ENCODE measurements at places on chromosomes 1 and 21.

DNA sequence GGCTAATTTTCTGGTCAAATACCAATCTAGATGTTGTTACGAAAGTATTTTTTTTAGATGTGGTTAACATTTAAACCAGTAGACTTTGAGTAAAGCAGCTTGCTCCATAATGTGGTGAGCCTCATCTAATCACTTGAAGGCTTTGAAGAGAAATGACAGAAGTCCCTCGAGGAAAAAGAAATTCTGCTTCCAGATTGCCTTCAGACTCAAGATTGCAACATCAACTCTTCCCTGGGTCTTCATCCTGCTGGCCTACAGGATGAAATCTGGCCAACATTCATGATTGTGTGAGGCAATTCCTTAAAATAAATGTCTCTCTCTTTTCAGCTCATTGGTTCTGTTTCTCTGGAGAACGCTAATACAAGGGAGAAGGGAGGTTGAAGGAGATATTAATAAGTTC is 32.5 kb upstream of the SSX2IP start:
- no peak for DNase-seq

- DNase-seq: no peak
These were observed 33.5 kb upstream of the AKT3 start for GRCh38 chr1:243883551-243883950.

DNA sequence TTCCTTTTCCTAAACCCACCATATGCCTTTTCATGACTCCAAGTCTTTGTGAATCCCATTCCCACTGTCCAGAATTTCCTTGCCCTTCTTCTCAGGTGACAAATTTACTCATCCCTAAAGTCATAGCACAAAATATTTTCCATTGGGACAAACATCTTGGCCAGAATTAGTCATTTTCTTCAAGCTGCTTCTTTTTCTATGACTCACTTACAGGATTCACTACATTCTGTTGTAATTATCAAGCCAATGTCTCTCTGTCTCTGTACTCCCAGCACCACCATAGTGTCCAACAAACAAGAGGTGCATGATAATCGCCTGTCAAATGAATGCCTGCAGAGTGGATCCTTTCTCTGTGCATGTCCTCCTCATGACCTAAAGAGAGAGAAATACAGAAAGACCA is 37.8 kb downstream of the SGIP1 start:
- DNase-seq: no peak

DNA sequence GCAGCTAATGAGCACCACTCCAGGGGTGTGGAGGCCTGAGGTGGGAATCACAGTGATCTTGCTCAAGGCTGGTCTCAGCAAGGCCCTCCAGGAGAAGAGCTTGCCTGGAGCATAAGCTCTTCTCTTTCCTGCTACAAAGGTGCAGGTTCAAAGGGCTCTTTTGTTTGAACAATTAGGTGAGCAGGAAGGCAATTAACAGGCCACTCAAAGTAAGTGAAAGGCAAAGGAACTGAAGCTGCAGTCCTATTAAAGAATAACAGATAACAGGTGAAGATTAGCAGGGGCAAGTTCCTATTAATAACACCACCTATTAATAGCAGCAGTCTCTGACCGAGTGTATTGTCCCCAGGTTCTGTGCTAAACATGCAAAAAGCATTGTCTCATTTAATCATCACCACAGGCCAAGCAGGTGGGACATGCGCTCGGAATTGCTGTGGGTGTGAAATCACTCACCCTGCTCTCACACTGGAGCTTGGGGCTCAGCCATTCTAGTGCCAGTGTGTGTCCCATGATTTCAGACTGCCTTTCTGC is 113.8 kb downstream of the RHOU start:
- no peak for DNase-seq

DNA sequence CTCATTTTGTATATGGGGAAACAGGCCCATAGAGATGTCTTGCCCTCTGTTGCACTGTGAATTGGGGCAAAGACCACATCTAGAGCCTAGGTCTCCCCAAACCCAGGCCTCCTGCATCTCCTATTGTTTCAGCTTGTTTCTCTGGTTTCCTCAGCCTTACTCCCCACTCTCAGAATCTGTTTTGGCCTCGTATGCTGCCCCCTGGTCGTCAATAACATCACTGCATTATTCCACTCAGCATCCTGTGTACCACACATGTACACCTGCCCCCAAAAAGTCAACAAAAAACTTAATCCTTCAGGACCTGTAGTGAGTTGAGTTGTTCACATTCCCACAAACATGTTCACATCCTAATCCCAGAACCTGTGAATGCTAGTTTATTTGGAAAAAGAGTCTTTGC is 184.8 kb downstream of the BRINP2 start:
- DNase-seq: no peak

GRCh38 chr1:166676981-166677380 is 162.3 kb upstream of the POGK start:
- DNase-seq: no peak

GRCh38 chr1:119883826-119884225 is 12.5 kb downstream of the ADAM30 start:
- DNase-seq: no peak

DNA sequence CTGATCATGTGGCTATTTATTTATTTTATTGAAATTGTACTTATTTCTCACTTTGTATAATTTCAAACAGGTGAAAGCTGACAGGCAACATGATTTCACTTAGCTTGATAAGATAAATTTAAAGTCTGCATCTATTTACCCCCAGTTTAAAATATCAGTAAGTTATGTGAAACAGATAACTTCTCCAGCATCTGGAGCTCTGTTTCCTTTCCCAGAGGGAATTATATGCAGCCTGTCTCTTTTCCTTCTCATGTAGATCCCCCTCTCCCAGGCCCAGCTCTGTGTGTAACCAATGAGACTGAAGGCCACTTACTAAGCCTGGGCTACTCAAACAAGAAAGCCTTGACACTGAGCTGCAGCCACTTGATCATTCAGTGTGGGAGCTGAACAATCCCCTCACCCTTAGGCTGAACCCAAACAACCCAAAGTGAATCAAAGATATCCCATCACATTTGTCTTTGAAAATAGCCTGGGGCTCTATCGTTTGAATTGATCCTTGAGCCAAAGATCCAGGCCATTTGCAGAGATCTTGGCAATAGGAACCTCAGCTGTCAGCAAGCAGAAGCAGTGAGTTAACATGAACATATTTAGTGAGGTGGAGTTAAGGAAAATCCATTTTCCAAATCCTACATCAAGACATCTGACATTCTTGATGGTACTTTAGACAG is 383.9 kb downstream of the TGFB2 start:
- DNase-seq: no peak

GRCh38 chr1:7652515-7653098 is 118.5 kb upstream of the VAMP3 start:
- DNase-seq: no peak

DNA sequence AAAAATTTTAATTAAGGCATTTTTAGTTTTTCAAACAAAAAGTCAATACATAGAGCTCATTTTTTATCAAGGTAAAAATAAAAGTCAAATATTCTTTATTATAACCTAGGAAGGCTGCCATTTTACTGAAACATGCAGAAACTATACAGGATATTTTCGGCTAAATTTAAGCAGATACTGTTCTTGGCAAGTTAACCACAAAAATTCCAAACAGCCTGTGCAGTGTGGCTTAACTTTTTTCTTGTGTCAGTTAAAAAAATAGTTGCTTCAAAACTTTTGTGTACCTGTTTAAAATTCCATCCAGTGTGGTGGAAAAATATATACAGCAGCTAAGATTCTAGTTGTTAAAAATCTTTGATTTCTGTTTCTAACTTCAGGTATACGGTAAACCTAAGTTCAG is 135.0 kb downstream of the ATP5PO start:
- no peak for DNase-seq

DNA sequence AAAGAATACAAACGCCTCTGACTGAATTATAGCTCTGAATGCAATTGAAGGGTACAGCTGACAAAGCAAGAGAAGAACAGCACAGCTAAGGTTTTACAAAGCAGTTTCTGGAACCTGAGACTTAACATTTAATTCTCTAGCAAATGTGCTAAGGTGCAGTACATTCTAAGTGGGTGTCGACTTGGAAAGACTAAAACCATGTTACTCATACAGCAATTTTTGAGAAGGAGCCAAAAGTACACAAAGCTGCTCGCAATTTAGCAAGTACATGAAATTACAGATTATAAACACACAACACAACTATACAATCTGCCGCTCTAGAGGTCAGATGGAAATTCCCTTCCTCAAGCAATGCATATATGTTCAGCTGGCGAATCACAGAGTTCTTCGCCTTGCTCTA is 121.9 kb downstream of the TIAM1 start:
- no peak for DNase-seq

DNA sequence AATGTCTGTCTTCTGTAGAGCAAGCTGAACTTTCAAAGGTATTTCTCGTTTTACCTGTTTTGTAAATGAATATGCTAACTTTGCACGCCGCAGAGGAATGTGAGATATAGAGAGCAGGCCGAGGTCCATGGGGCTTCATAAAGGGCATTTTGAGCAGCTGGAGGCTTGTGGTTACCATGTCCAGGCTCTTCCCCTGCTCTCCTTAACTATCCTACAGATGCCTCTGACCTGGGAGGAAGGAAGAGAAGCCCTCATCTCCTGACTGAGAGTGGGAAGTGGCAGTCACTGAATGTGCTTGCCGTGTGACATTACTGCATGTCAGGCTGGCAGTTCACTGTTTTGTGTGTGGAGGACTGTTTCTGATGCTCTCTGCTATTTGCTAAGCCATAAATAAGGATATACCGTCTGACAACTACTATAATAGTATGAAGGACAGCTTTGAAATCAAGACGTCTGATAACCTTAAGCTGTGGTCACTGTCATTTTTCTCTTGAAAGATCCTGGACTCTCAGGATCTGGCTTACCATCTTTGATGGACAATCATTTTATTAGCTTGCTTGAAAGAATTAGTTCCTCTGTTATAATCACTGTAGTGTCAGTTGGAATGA is 92.2 kb downstream of the DYRK1A start:
- DNase-seq: no peak

- no peak for DNase-seq
These were observed 21.2 kb upstream of the EDEM3 start for GRCh38 chr1:184775885-184776284.

DNA sequence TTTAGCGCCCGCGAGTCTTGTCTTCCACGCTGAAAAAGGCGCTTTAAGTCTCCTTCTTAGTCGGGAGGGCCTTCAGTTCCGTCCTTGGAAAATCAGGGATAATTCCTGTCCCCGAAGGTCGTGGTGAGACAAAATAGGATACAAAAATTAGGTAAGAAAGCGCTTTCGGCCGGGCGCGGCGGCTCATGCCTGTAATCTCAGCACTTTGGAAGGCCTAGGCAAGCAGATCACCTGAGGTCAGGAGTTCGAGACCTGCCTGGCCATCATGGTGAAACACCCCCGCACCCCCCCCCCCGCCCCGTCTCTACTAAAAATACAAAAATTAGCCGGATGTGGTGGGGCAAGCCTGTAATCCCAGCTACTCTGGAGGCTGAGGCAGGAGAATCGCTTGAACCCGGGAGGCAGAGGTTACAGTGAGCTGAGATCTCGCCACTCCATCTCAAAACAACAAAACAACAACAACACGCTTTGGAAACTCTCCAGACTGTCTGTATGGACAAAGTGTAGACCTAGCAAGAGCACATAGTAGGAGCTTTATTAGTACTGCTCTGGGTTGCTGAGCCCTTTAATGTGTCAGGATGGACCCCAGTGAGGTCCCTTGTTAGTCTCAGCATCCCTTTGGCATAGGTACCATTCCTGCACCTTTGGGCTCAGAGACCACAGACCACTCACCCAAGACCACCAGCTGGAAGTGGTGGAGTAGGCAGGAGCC is 790 bp upstream of the TMEM54 start:
- DNase-seq: no peak

- no peak for DNase-seq
These were observed 51.1 kb upstream of the H6PD start for GRCh38 chr1:9183441-9183840.

DNA sequence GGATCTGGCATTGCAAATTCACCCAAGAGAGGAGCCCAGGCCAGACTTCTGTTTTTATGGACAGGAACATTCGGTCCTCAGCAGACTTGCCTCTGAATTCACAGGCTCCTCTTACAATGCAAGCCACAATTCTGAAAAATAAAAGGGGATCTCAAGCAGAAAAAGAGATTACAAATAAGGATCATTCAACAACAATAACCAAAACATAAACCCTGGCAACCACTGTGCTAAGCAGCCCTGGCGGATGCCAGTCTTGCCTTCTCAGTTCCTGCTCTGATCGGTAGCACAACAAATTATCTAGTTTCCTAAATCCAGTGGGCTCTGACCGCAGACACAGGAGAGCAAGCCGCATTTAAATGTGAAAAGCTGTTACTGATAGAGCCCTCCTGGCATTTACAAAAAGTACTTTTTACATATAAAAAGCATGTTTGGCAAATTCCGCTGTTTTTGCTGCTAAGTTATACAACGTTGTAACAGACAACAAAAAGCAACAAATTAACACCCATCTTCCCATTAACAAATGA is 123.4 kb upstream of the FOXD3 start:
- DNase-seq: no peak

DNA sequence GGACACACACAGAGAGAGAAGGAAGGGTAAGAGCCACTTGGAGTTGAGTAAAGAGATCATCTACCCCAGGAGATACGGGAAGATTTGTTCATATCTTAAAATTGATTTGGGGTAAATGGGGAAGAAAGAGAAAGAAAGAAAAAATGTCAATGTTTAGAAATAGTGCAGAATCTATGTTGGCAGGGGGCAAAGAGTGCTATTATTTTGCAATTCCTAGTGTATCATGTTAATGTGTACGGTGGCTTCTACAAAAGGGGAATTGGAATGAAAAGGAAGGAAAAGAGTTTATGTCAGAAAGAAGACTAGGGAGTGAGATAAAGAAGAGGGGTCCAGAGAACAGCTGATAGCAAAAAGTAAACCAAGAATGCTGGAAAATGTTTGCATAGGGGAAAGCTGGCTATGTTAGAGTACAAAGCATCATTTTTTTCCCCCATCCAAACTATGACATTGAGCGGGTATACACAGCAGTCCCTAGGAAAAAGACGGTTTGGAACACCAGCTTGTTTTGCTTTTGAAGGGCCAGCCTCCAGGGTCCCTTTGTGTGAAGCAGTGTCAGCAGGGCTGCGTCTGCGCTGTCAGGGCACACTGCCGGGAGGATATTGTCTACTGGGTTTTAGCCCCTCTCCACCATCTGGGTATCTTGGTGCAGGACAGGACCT is 10.8 kb downstream of the LRRC8D start:
- DNase-seq: no peak

- DNase-seq: no peak
These were observed 22.2 kb downstream of the SLC25A33 start for GRCh38 chr1:9561429-9561828.
